Frontal cortex (tissue), 4 donors: ENCODE measurements at places on chromosomes 12 and 14. TPM values are rescaled to one million over a fixed set of nuclear protein-coding genes. Genes with fewer than 3 reads are reported as not detected.

DNA sequence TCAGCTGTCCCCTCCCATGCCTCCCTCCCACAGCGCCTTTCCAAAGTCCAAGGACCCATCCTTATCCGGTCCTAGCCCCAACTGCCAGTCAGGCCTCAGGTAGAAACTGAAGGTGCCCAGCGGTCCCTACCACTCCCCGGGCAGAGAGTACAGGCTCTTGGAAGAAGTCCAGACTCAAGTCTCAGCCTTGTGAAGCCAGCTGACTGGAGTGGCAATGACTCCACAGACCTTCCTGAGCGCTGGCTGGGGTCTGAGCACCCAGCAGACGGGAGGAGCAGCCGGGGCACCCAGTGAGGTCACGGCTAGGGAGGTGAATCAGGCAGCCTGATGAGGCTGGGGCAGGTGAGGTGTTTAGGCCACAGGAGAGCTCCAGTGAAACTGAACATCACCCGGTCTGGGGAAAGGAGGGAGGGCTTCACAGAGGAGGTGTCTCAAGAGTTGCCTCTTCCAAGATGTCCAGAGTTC is 60.0 kb downstream of the ITPK1 start:
- DNase-seq = no peak

- DNase-seq = no peak
Observed at GRCh38 chr12:52305921-52306705, 14.8 kb upstream of the KRT81 start.

GRCh38 chr12:27502021-27502435 is 22.0 kb upstream of the PPFIBP1 start:
- DNase-seq = no peak

DNA sequence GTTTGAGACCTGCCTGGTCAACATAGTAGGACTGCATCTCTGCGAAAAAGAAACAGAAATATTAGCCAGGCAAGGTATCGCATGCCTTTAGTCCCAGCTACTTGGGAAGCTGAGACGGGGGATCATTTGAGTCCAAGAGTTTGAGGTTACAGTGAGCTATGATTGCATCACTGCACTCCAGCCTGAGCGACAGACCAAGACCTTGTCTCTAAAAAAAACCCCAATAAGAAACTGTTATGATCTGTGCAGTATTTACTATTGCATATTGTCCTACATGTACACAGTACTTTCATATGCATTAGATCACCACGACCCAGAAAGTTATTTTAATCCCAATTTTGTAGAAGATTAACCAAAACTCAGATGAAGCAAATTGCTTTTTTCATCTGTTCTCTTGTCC is 187.5 kb downstream of the PCNX1 start:
- DNase-seq = no peak

GRCh38 chr12:92539110-92539749 is 163.6 kb upstream of the PLEKHG7 start:
- no peak for DNase-seq

The GPR68 gene
- 4.9 TPM for total RNA-seq

GRCh38 chr14:32142341-32142740 is 59.5 kb upstream of the RNU6-7 start:
- DNase-seq = no peak

- no peak for DNase-seq
Observed at GRCh38 chr12:99009654-99010296, 364.7 kb downstream of the APAF1 start.

- DNase-seq = no peak
Observed at GRCh38 chr14:81221579-81222102, 882 bp upstream of the GTF2A1 start.

The DTX3 gene
- total RNA-seq = 51.4 TPM
